ENCODE measurements at places on chromosomes 12 and 14.

DNA sequence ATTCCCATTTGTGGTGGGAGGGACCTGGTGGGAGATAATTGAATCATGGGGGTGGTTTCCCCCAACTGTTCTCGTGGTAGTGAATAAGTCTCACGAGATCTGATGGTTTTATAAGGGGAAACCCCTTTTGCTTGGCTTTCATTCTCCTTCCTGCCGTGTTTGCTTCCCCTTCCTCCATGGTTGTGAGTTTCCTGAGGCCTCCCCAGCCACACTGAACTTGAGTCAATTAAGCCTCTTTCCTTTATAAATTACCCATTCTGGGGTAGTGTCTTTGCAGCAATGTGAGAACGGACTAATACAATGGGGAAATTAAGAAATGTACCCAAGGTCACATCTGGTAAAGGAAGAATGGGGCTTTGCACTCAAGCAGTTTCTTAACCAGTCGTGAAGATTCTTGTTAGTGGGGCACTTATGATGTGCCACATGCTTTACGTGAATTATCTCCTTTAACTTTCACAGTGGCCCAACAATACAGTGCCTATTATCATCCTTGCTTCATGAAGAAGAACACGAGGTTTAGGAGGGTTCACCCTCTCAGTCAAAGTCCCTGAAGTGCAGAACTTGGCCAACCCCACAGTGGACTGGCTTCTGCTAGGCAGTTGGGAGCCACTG lies 234.3 kb downstream of the EFCAB11 start:
- DNase-seq: no peak

DNA sequence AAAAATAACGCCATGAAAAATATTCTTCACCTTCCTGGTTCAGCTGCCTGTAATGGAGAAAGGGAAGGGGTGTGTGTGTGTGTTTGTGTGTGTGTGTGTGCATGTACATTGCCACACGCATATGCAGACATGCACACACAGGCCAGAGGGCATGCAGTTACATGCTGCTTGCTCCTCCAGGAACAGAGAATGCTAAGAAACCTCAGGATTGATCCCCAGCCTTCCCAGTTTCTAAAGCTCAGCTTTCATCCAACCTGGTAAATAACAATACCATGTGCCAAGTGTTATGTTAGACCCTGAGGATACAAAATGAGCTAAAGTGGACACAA lies 241.7 kb downstream of the SPTSSA start:
- no peak for DNase-seq

- DNase-seq: no peak
Observed at GRCh38 chr12:65209655-65210043, 40.3 kb downstream of the LEMD3 start.

- no peak for DNase-seq
Observed at GRCh38 chr12:5416571-5416970, 15.3 kb upstream of the NTF3 start.

DNA sequence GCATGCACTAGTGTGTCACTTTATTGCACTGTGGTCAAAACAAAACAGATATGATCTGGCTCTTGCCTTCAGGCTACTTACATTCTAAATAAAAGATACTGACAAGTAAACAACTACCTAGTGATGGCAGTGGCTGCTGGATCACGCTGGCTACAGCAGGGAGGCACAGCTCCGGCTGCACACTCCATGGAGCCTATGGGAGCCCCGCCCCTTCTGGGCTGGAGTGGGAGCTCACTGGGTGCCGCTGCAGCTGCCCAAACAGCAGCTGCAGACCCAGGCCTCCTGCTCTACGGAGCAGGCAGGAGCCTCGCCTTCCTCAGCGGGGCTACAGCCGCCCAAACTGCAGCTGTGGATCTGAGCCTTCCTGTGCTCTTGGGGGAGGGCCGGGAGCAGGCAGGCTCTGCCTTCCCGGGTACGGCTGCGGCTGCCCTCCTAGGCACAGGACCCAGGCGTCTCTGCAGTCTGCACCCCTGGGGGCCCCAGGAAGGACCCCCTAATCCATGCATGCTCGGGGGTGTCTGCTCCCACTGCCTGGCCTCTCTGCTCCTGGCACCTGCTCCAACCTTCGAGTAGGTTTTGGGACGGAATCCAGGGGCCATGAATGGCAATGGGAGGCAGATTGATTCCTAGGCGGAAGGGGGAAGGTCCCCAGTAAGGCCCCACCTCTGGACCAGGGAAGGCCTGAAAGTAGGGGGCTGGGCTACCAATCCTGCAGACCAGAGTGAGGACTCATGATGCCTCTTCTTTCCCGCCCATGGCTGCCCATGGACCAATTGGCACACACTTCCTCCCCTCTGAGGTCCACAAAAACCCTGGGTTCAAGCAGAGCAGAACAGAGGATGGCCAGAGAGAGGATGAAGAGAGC lies 253.1 kb downstream of the ANO6 start:
- DNase-seq: no peak

DNA sequence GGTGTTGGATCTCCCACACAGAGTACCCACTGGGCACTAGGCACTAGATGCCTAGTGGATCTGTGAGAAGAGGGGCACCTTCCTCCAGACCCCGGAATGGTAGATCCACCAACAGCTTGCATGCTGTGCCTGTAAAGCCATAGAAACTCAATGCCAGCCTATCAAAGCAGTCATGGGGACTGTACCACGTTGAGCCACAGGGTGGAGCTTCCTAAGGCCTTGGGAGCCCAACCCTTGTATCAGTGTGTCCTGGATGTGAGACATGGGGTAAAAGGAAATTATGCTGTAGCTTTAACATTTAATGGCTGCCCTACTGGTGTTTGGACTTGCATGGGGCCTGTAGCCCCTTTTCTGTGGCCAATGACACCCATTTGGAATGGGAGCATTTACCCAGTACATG lies 1024.9 kb downstream of the TMEM121 start:
- no peak for DNase-seq

GRCh38 chr12:114916124-114916523 lies 232.1 kb upstream of the TBX3 start:
- DNase-seq: no peak

- DNase-seq: no peak
Observed at GRCh38 chr12:62123721-62124203, 136.4 kb upstream of the USP15 start.

DNA sequence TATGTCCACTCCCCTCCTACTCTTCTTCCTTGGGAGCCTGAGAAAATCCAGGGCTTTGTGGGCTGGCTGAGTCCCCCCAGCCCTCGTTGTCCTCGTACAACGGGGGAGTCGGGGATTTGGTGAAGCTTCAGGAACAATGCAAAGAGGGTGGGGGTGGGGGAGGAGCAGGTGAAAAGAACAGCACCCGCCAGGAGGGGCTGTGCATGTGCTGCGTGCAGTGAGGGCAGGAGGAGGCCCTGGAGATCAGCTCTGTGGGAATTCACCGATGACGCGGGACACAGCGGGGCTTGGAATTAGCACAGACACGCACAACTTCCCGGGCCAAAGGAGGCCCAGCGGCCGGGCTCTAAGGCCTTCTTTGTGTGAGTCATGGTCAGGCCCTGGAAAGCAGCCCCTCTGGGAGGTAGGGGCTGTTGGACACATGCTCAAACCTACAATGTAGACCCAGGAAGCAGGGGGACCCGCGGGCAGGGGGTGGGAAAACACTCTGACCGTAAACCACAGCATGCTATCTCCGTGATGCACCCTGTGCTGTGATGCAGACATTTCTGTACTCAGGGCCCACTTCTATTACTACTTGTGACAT lies 32.8 kb downstream of the RBM19 start:
- DNase-seq: no peak

GRCh38 chr12:124940143-124940392 lies 25.6 kb upstream of the UBC start:
- DNase-seq: no peak

DNA sequence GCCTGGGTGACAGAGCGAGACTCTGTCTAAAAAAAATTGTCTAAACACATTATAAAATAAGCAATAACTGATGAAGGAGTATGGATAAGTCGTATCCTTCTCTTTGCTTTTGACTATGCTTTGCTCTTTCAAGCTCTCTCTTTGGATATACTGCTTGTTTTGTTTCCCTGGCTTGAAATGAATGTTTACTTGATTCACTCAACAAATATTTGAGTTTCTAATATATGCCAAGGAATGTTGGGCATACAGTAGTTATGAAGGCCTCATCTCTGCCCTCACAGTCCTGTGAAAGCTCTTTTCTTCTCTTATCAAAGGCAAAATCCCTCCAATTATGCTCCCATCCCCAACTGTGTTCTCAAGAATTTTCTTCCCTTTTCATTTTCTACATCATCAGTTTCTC lies 123.5 kb downstream of the PTPRR start:
- no peak for DNase-seq

DNA sequence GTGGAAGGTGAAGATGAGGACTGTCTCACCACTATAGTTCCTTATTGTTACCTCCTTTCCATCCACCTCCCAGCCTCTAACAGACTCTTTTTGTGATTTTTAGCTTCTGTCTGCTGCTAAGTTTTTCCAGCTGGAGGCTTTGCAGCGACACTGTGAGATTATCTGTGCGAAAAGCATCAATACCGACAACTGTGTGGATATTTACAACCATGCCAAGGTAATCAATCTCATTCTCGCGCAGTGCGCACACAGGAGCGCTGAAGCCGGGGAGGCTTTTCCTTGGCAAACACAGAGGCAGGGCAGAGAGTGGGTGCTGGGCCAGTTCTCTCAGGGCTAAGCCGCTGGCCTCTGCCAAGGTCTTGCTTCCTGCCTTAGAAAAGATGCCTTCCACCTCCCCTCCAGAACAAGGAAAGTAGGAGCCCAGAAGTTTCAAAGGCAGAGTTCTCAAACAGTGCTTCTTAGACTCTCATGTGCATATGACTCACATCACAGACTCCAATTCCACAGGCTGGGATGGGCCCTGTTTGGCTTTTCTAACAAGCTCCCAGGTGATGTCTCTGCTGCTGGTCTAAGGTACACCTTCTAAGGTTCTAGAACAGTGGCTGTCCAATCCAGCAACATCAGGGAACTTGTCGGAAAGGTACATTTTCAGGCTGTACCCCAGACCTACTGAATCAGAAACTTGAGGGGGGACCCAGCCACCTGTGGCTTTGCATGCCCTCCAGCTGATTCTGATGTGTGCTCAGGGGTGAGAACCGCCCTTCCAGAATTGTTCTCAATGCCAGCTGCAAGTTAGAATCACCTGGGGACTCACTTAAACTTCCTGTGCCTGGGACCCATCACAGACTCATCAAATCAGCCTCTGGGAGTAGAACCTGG lies 33.8 kb upstream of the PWP1 start:
- DNase-seq: no peak

DNA sequence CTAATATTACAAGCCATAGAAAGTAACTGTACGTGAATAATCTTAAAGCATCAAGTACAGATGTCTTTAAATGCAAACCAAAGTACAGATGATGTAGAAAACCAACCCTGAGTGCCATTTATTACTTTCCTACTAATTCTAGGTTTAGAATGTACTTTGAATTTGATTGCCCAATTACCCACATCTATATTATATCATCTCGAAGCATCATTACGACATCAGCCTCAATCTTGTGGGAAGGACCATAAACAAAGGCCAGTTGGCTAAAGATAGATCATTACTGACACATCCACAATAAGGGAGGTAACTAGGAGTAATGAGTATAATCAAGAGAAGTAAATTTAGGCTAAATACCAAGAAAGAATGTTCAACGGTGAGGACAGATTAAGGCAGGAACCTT lies 478.9 kb downstream of the BCAT1 start:
- no peak for DNase-seq

GRCh38 chr12:68036642-68037041 lies 47.4 kb downstream of the IFNG-AS1 start:
- no peak for DNase-seq

DNA sequence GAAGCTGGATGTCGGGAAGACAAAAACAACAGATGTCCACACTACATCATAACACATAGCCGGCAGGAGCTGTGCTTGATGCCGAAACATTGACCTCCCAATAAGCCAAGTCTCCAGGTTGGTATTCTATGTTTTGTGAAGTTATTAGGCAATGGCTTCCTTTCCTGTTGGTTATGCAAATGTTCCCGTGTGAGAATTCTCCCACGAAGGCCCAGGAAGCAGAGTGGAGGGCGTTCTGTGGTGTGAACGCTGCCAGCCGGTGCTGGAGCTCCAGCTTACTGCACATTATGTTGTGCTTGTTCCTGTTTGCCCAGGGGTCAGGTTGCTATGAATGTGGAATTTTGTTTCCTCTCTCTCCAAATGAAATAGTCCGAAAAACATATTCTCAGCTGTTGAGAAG lies 156.4 kb upstream of the HMGA2 start:
- DNase-seq: no peak

DNA sequence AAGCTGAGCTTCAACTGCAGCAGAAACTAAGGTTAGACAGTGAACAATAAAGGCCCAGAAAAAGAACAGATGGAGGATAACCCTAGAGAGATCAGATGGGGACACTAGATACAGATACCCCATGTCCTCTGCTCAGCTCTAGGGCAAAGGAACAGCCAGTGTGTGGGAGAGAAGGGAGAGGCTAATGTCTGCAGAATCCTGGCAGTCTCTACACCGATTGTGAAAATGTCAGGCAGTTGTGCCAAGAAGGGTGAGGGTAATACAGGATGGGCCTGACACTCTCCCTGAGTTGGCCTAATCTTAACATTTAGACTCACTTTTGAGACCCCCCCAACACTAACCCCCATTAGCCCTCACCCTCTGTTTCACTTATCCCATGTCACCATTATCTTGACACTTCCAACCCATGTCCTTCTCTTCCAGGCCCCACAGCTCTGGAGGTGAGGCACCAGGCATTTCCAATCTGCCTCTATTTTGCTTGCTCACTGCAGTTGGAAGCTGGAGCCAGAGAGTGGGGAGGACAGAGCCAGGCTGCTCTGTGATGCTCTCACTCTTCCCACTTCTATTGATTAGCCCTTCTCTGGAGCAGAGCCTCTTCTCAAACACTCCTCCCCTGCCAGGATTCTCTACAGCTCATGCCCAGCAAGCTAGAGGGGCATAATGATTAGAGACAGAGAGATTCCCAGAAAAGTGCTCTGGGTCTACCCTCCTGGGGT lies 3.0 kb upstream of the BLOC1S1 start:
- DNase-seq: no peak

- no peak for DNase-seq
Observed at GRCh38 chr14:94906991-94907587, 137.2 kb upstream of the GSC start.

DNA sequence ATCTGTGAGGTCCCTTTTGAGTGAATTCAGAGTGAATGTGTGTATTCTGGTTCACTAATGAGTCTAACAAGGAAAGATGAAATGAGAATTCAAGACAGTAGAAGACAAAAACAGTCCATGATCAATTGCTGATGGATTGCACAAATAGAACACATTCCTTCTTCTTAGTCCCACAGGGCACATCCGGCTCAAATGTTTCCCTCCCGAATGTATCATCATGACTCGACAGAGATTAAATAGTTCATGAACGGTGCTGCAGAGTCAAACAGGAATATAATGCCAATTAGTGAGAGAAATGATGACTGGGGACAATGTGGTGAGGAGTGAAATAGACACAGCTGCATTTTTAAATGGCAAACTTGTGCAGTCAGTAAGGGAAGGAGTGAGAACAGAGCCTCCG lies 11.5 kb upstream of the SFSWAP start:
- DNase-seq: no peak

GRCh38 chr14:21256539-21257393 lies 12.5 kb downstream of the HNRNPC start:
- no peak for DNase-seq

GRCh38 chr12:11182529-11182928 lies 4.2 kb downstream of the TAS2R42 start:
- no peak for DNase-seq

Measured in stimulated activated CD4-positive, alpha-beta T cell treated with anti-CD3 and anti-CD28 coated beads, Interleukin-15, amount 100 ng/mL, for 1 hour (primary cell).